ENCODE measurements at places on chromosomes 2 and 18.
A peak's percentile ranks its signal among the peaks of the same experiment; 100 is the strongest.

- DNase-seq, result no peak
Measured at GRCh38 chr2:40248294-40248693, 203.6 kb downstream of the SLC8A1 start.

- DNase-seq, result no peak
Measured at GRCh38 chr2:67574230-67574629, 177.1 kb downstream of the ETAA1 start.

DNA sequence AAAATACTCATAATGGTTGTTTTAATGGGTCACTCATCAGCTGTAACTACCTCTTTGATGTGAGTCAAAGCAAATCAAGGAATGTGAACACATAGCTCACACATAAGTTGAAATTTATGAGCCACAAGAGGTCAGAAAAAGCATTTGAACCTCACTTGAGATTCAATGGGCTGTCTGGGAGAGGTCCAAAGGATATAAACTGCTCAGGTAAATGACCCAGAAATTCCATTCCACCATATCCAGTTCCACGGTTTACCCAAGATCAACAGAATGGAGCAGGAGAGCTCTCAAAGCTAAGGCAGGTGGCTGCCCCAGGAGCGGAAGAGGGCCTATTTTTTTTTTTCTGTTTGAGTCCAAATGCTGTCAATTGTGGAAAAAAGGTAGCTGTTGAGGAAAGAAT is 464.1 kb downstream of the TNS1 start:
- DNase-seq, result no peak

GRCh38 chr2:229273723-229274338 is 2.7 kb upstream of the PID1 start:
- DNase-seq, result peak; percentile 71

DNA sequence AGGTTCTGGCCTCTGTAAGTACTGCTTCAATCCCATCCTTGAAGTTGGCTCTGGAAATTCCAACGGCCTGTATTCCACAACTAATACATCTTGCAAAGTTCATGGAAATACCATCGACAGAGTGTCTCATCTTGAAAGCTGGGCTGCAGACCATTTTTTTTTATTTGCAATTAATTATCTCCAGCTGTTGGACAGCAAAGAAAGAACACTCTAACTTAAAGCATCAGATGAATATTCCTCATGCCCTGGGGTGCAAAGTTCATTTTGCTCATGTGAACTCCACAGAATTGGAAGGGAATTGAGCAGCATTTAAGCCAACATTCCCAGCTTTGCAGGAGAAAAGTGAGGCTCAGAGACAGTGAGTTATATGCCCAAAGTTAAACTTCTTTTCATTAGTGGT is 96.5 kb upstream of the PIEZO2 start:
- DNase-seq, result peak; percentile 76

- no peak for DNase-seq
Measured at GRCh38 chr2:99857867-99858444, 284.4 kb downstream of the AFF3 start.

GRCh38 chr18:60649107-60649506 is 276.5 kb upstream of the MC4R start:
- DNase-seq, result no peak

GRCh38 chr2:109260886-109261700 is 132.1 kb downstream of the SH3RF3 start:
- DNase-seq, result no peak

DNA sequence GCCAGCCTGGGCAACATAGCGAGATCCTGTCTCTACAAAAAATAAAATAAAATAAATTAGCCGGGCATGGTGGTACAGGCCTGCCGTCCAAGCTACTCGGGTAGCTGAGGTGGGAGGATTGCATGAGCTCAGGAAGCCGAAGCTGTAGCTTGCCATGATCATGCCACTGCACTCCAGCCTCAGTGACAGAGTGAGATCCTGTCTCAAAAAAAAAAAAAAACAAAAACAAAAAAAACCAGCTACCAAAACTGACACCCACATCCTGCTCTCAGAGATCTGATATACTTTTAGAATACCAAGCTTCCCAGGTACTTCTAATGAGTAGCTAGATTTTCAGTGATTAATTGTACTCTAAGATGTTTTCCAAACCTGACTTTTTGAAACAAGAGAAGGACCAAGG is 74.0 kb downstream of the TTC27 start:
- no peak for DNase-seq

DNA sequence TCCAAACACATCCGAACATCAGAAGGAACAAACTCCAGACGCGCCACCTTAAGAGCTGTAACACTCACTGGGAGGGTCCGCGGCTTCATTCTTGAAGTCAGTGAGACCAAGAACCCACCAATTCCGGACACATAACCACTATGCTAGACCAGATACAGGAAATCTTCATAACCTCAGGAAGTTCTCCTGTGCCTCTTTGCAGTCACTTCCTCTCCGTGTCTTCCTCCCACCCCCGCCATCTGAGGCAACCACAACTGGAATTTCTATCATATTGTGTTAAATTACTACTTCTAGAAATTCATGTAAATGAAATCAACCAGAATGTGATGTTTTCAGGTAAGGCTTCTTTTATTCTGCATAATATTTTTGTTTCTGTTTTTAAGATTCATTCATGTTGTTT is 631.0 kb upstream of the NXPH2 start:
- DNase-seq, result no peak

GRCh38 chr18:46555213-46555612 is 101.8 kb downstream of the LOXHD1 start:
- DNase-seq, result no peak

GRCh38 chr2:68336192-68336591 is 16.4 kb upstream of the CNRIP1 start:
- peak; percentile 70 for DNase-seq

- DNase-seq, result no peak
Measured at GRCh38 chr2:106292627-106293026, 98.5 kb upstream of the UXS1 start.

DNA sequence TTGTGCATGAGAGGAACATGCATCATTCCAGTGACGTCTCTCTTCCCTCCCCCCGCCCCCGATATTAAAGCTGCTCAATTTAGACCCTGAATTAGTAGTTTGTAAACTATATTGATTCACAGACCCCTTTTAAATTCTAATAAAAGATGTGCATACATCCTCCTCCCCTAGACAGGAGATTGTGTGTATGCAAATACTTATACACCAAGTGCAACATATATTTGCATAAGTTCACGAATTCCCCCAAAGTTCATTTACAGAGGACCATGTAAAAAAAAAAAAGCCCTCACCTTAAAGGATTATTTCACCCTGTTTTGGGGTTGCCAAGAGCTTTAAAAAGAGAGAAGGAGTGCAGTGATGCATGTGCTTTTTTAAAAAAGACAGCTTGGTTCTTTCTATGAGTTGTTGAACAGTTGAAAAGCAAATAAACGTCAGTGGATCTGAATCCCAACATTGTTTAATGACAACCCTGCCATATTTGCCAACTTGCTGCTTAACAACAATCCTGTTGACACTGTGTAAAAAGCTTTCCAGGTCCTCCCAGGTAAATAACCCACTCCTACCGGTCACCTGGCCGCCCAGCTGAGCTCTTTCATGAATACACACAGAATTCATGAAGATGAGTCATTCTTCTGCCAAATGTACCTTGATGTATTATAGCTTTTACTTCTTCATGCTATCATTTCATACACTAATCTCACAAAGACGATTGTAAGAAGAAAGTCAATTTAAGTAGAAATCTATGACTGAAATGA is 211.5 kb downstream of the IKZF2 start:
- no peak for DNase-seq

DNA sequence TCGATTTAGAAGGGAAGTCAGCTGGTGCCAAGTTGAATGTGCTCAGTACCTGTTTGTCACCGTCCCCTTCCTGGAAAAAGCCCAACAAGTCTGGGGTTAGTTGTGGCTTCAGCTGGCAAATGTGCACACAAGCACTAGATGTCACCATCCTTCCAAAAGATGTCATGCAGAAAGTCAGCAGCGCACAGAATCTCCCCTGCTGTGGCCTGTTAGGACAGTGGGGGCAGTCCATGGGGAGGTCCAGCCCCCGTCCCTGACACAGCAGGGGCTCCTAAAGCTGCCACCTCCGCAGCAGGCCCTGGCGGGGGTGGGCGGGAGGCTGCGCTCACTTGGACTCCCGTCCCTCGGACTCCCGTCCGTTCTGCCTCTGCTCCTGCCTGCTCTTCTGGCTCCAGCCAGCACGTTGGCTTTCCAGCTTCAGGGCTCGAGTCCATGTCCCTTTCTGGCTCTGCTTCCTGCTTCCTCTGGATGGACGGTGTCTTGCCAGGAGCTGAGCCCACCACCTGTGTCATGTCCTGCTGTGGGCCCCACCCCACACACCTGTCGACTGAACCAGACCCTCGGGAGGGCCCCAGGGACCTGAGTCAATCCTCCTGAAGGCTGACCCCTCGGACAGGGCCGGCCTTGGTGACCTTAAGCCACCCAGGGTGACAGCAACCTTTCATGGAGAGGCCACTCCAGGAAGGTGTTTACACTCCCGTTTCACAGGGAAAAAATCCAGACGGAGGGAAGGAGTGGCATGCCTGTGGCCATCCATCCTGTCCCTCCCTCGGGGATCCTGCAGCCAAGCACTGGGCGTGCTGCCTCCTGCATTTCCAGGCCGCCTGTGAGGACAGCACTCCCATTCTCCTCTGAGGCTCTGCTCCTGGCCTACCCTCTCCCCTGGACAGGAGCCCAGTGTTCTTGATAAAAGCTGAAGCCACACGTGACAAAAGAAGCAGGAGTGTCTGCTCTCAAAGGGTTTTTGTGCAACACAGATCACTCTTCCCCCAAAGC is 8.5 kb downstream of the RAB17 start:
- DNase-seq, result no peak

GRCh38 chr18:13587937-13588336 is 138.4 kb downstream of the FAM210A start:
- no peak for DNase-seq

GRCh38 chr2:128594953-128595677 is 276.4 kb upstream of the HS6ST1 start:
- no peak for DNase-seq

DNA sequence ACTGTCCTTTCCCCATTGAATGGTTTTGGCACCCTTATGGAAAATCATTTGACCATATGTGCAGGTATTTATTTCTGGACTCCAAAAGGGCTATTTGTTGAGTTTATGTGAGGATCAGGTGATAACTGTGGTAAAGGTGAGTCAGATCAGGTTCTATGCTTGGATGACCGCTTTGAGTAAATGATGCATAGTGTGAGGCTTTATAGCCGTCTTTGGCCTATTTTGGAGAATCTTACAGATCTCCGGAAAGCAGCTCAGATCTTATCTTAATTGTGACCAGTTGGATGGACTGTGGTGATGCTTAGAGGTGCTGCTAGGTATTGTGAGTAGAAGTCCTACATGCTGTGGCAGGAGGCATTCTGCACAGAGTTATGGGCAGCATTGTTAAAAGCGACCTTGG is 126.2 kb downstream of the METTL8 start:
- DNase-seq, result no peak
